Fibroblast of skin of back (primary cell): ENCODE measurements at places on chromosomes 11 and 22.

GRCh38 chr22:23353004-23353403 is 172.7 kb downstream of the BCR start:
- DNase-seq: no peak

- no peak for DNase-seq
These were observed 125.1 kb upstream of the E2F8 start for GRCh38 chr11:19365743-19366410.

DNA sequence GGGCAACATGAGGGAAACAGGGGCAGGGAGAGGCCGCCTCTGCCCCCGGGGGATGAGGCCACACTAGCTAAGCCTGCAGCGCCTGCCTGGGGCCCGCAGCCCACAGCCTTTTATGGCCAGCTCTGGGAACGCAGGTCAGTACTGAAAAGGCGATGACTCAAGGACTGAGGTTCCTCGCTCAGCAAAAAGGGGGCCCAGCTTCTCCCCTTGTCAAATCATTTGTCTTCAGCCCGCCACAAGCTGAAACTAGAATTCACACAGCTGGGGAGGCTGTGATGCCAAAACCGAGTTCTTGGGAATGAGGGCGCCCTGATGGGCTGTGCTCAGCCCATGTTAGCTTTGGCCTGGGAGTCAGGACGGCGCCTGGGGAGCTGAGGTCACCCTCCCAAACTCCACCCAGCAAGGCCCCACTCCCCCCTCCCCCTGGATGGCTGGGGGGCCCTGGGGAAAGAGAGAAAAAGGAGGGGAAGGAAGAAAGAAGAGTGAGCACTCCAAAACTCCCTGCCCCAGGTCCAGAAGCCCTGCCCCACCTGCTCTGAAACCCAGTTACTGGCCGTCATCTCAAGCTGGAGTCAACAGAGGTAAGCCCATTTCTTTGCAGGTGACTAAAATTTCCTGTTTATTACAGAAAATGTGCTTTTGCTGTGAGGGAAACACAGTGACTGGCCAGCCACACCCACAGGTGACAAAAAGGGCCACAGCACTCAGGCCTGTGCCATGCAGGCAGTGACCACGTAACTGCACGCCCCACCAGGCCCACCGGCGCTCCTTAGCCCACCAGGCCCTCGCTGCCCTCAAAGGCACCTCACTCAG is 13.7 kb downstream of the EHD1 start:
- DNase-seq: peak; percentile 95

- DNase-seq: peak; percentile 90
These were observed 208.0 kb downstream of the DDX10 start for GRCh38 chr11:108872781-108873291.
